IPS DF 19.7 (cell line): ENCODE measurements at places on chromosomes 6 and 20.

DNA sequence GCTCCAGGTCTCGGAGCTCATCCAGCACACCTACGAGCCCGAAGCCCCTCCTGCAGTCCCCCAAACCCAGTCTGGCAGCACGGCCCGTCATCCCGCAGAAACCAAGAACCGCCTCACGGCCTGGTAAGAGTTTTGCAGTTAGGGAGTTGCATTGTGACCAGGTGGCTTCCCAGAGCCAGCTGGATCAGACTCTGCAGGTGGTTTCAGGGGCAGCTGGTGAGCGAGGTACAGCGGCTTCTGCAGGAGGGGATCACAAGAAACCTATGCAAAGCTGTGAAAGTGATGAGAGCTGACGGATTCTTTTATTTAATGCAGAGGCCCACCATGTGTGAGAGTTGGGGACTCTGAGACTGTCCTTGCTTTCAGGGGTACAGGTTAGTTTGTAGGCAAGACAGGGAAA lies 45.9 kb upstream of the SCGN start:
- no peak for DNase-seq

DNA sequence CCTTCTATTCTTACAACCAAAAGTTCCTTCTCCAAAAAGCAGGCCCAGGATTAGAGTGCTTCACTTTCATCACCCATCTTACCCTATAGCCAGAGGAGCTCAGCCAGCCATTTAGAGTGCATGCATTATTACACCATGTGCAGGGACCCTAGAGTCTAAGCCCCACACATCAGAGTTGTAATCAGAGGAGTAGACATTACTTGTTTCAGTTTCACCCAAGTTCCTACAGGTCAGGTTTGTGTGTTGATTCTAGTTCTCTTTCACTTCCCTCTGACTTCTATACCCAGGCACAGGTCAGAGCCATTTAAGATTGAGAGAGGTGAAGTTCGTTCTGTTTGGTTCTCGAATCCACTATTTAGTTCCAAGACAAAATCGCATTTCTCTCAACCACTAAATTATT lies 16.3 kb upstream of the ARFGEF3 start:
- no peak for DNase-seq

GRCh38 chr6:148878683-148879082 lies 131.9 kb downstream of the UST start:
- DNase-seq, result no peak

DNA sequence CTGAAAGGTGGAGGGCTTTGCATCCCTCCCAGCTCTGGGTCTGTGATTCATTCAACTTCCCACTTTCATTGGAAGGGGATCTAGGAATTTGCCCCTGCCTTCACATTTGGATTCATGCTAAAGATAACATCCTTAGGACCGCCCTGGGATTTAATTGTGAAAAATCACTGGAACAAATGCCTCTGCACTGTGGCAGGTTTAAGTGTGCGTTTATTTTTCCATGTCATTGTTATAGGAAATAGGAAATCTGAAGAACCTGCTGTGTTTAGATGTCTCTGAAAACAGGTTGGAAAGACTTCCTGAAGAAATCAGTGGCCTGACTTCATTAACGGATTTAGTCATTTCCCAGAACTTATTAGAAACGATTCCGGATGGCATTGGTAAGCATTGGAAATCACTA lies 104.7 kb downstream of the LRRC1 start:
- DNase-seq, result no peak

DNA sequence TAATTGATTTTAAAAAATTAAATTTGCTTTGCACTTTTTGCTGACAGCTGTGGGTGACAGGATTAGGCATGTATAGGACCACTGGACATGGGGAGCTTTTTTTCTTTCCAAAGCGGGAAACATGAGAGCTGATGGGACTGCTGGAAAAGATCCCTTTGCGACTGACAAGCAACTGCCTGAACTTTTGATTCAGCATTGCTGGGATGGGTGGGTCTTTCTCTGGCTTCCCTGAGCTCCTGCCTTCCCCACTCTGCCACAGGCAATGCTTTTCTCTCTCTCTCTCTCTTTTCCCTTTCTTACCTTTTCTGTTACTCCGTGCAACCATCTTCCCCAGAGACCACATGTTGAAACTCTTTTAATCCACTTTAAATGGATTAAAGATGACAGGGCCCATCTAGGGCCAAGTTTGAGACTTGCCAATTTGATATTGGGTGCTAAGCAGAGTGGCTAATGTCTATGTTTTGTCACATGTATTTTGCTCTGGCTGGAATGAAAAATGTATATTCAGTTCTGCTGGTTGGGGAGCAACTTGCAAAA lies 33.5 kb upstream of the TPD52L1 start:
- no peak for DNase-seq

DNA sequence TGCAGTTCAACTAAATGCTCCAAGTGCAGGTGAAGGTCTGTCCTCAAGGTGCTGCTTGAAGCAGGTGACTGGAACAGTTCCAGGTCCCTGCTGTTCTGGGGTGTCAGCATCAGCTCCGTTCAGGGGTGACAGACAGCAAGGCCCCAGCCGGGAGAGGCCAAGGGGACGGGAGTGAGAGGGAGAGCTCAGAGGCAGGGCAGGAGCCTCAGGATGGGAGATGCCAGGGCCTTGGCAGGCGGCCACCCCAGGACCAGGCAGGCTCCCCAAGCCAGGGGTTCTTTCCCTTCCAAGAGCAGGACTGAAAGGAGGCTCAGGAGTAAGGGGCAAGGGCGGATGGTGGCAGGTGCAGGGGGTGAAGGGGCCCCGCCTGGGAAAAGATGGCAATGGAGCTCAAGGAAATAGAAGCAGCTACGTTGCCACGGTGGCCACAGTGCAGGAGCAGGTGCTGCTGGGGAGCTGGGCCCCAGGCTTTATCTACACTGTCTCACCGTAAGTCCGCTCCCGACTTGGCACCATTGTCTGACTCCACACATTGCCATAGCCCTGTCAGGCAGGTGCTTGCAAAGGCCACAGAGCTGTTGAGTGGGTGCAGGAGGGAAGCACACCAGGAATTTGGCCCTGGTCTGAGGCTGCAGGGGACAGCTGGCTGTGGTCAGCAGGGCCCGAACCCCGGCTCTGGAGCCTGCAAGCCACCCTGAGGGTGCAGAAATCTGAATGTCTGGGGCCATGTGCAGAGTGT lies 43.1 kb downstream of the ERMARD start:
- DNase-seq, result no peak

DNA sequence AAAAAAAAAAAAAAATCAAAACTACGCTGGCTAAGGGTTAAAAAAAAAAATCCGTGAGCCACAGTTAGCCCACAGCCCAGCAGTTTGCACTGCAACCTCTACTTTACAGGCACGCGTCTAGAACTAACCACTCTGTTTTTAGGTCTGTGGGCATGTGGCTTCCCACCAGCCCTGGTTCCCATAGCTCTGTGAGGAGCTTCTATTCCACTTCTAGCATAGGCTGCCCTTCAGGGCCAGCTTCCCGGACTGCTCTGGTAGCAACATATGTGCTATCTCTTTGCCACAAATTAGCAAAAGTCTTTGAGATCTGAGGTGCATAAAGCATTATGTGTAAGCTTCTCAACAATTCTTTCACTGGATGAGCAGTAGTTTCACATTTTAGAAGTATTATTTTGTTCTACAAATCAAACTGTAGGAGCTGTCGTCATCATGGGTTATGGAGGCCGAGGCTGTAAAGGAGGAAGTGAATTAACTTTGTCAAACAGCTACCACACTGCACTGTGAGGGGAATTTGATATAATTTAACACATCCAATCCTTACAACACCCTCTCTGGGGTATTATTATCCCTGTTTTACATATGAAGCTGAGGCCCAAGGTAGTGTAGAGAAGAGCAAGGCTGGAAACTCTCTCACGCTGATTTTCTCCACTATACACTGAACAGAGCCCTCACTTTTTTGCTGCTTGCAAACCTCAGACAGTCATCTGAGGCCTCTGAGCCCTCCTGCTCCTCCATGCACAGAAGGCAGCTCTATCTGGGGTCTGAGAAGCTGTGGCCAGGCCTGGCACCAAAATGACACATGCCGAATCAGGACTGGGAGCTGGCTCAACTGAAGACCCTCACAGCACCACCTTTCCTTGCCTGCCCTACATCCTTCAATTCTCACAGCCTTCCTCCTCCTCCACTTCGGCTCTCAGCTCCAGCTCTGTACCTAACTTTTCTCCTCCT lies 35.4 kb downstream of the MAN1A1 start:
- DNase-seq, result no peak

GRCh38 chr6:154885214-154885613 lies 109.9 kb upstream of the TIAM2 start:
- DNase-seq, result no peak

GRCh38 chr6:19558201-19558600 lies 279.0 kb upstream of the ID4 start:
- no peak for DNase-seq

- DNase-seq, result no peak
Observed at GRCh38 chr20:2578475-2579192, 42.3 kb downstream of the TMC2 start.

DNA sequence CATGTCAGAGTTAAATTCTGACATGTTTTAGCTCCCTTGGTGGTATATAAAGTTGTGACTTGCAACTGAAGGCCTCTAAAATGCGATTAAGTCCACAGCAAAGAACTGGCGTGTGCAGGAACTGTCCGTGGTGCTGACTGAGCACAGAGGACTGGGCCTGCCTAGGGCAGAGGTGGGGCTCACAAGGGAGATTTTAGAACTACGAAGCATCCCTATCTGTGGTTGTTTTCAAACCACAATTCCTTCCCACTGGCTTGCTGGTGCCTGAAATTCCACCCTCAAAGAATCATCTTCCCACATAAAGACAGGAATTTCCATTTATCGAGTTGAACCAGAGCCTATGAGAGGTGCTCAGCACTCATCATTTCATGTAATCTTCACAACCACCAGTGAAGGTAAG lies 30.1 kb downstream of the RIMS4 start:
- no peak for DNase-seq

DNA sequence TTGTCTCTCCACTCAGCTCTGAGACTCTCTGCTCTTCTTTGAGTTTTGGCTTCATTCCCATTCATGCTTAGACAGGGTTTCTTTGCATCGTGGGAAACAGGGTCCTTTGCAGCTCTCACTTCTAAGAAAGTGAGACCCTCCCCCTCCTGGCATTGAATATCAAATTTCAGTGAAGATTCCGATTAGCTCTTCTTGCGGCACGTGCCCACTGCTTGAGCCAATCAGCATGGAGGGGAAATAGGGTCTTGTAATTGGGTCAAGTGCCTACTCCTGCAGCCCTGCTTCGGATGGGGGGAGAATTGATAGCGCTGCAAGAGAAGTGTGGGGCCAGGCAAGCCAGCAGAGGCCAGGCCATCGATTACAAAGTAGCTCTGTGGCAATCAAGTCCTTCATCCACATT lies 69.6 kb downstream of the TFAP2C start:
- DNase-seq, result no peak

DNA sequence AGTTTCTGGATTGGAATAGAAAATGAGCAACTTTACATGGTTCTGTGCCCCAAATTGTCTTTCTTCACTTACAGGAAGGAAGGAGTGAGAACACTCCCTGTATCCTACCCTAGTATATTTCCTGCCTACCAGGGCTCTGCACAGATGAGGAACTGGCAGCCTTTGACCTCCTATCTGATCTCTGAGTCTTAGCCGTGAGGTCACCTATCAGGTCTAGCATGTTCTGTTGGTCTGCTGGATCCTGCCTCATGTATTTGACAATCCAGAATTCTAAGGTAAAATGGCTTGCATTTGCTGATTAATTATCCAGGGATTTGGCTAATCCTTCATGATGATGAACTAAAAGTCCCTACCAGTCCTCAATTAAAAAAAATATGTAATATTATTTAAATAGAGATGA lies 35.0 kb upstream of the TRAM2 start:
- no peak for DNase-seq

DNA sequence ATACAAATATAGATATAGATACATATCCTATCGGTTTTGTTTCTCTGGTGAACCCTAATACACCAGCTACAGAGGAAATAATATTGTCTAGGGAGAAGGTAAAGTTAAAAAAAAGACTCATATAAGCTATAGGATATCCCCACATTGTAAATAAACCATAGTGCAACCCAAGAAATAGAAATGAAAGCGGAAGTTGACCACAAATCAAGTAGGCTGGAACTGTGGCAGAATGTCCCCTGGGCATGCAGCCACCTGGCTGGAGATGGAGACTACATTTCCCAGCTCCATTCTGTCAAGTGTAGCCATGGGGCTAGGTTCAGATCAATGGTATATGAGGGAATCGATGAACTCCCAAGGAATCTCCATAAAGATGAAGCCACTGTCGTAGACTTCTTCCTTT lies 70.1 kb upstream of the RPS6KA2 start:
- no peak for DNase-seq

DNA sequence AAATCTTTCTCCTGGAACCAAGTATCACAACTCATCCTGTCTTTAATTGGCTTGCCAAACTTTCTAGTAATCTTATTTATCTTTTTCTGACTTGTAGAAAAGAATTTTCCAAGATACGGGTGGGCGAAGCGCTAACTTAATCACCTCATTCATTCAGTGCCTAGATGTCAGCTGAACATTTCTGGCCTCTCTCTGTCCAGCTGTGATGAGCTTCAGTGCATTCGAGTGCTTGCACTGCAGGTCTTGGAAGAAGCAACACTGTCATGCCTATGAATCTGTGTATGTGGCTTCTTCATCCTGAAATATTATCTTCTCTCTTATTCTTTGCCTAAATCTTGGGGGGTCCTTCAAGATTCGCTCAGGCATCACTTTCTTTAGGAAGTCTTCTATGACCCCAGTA lies 16.3 kb upstream of the ENPP1 start:
- no peak for DNase-seq

DNA sequence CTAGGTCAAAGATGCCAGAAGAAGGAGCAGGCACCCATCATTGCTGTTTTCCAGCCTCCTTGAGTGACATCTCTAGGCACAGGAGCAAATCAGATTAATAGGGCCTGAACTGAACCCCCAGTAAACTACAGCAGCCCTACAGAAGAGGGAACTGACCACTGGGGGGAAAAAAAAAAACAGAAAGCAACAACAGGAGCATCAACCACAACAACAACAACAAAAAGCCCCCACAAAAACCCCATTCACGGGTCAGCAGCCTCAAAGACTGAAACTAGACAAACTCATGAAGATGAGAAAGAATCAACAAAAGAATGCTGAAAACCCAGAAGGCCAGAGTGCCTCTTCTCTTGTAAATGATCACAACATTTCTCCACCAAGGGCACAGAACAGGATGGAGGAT lies 537.4 kb upstream of the BTBD3 start:
- DNase-seq, result no peak

- DNase-seq, result peak; percentile 92
Observed at GRCh38 chr6:90676516-90677300, 89.8 kb upstream of the MAP3K7 start.

- DNase-seq, result no peak
Observed at GRCh38 chr6:137849181-137849980, 17.7 kb upstream of the TNFAIP3 start.

DNA sequence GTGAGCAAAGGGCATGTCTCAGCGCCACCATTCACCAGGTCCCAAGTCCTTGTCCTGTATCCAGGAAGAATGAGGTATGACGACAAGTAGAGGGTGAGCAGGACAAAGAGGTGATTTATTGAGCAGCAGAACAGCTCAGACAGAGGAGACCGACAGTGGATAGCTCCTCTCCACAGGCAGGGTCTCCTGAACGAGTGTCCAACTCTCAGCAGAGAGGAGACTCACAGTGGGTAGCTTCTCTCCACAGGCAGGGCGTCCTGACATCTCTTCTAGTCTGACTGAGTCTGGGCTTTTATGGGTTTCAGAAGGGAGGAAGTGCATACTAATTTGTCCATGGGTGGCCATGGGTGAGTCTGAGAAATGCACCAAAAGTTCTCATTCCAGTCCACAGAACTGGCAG lies 204.7 kb downstream of the ANKRD60 start:
- no peak for DNase-seq
